ENCODE measurements at places on chromosomes 11 and 22.

GRCh38 chr11:28457481-28458065, 349.4 kb downstream of the METTL15 start:
- no peak for DNase-seq

- DNase-seq, result no peak
Measured at GRCh38 chr11:62504158-62504973, 42.2 kb downstream of the AHNAK start.

DNA sequence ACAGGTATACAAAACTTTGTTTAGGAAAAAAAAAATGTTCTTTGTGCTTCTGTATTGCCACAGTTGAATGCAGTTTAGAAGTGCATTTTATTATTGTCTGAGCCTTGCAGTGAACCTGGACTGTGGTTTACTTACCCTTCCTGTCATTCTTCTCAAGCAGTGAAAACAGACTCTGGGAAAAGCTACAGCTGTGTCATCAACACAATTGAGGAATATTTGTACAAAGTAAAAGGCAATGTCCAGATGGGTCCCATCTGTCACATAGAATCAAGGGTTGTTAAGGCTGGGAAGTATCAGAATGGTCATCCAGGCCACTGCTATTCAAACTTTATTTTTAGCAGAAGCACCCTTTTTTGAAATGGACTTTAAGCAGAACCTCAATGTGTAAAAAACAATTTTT, 73.3 kb downstream of the TRIM44 start:
- DNase-seq, result no peak

GRCh38 chr11:126111458-126112116, 48.9 kb upstream of the CDON start:
- DNase-seq, result no peak

DNA sequence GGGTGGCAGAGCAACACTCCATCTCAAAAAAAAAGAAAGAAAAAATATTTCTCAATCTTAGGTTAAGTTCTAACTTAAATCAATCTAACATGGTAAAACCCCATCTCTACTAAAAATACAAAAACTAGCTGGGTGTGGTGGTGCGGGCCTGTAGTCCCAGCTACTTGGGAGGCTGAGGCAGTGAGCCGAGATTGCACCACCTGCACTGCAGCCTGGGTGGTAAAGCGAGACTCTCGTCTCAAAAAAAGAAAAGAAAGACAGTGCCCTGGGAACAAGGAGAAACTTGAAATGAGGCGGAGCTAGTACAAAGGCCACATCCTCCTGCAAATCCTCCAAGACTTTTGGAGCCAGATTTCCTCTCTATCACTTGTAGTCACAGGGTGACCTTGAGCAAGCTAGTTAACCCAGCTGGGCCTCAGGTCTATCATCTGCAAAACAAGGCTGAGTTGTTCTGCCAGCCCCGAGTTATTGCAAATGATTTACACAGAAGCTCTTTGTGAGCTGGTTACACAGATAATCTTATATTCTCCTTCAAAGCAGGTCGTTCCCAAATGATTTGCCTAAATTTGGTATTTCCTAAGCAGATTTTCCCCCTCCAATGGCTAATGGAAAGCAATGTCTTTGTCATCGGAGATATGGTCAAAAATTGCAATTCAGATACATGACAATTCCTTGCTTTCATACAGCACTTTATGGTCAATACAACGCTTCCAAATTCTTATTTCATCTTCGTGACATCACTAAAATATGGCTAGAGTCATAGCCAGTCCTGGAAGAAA, 1.9 kb downstream of the ANKRD54 start:
- DNase-seq, result no peak

DNA sequence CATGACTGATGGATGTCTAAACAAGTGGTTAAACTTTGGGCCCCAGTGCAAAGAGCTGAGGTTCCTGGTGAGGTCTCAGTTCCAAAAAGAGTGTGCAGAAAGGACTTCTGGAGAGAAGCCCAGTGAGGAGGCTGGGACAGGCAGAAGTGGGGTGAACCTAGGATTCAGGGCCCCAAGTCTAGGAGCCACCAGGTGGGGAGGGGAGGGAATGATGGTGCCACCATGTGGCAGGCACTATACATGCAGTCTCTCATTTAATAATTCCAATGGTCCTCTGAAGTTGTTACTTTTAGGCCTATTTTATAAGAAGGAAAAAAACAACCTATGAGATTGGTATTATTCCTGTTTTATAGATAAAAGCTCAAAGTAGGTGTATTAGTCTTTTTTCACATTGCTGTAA, 102.0 kb downstream of the INSC start:
- DNase-seq, result no peak

GRCh38 chr11:63489879-63490278, 1.1 kb downstream of the PLAAT5 start:
- DNase-seq, result no peak

GRCh38 chr11:34773826-34774225, 142.4 kb downstream of the APIP start:
- no peak for DNase-seq

DNA sequence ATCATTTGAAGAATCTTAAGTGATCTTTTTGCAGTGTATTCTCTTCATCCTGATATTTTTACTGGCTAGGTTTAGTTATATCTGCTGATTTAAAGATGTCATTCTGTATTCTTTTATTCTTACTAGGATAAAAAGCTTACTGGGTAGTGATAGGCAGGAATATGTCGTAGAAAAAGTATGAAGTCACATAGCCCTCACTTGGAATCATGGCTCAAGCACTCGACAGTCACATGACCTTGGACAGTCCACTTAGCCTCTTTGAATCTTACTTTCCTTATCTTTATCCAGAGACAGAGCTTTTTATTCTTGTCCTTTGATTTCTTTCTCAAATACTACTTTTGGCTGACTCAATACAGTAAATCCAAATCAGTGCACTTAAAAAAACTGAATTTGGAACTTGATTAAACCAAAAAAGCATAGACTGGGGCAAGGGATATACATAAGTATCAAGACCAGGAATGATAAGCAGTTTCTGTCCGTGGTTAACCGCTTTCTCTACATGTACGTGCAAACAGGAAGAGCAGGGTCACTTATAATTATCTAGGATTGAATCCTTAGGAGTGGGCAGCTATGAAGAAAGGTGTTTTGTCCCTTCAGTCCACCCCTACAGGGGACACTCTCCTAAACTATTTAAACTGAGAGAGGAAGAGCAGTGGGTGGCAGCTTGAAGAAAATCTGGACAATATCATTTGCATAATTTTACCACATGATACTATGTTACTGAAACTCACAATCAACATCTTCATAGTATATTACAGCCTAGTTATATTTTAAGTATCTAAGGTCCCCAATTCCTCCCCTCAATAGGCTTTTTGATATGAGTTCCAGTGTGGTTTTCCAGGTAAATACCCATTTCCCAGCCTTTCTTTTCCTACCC, 8.0 kb downstream of the MMP7 start:
- DNase-seq, result no peak

DNA sequence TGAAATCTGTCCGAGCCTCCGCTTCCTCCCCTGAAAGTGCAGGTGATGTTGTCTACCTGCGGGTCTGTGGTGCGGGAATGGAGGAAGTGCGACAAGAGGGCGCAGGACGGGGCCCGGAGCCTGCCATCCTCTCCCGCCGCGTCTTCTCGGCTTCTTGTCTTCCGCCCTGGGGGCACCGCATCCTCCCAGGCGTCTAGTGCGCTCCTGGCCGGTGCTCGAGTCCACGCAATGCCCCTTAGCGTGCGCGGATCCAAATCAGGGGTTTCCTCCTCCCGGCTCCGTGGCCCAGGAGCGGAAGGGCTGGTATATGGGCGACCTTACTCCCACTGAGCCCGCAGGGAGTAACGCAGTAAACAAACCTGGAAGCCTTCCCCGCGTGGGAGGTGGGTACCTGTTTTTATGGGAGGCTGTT, 405 bp downstream of the SFI1 start:
- DNase-seq, result peak; percentile 27

DNA sequence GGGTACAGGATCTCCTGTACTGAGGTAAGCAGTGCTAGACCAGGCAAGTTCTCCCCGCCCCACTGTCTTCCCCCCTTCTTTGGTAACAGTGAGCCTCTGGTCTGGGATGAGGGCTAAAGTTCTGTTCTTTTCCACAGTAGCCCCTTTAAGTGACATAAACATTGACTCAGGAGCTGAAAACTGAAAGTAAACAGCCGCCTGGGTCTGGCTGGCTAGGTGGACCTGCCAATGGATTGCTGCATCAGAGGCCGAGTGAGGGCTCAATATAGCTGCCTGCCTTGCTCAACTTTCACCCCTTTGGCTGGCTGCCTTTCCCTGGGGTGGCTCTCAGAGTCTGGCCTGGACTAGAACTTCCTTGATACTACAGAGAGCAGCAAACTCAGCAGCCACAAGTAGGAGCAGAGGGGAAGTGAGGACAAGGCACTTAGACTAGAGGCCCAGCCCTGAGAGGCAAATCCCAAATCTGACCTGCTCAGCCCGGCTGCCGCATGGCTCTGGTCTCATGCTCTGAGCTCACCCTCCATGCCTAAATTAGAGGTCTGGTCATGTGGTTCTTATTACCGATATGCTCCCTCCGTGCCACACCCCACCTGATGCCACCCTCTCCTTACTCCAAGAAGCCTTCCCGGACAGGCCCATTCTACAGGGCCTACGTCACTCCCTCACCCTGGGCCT, 9.6 kb upstream of the UCP3 start:
- no peak for DNase-seq

- no peak for DNase-seq
Measured at GRCh38 chr11:63858628-63859550, 20.0 kb downstream of the MARK2 start.

DNA sequence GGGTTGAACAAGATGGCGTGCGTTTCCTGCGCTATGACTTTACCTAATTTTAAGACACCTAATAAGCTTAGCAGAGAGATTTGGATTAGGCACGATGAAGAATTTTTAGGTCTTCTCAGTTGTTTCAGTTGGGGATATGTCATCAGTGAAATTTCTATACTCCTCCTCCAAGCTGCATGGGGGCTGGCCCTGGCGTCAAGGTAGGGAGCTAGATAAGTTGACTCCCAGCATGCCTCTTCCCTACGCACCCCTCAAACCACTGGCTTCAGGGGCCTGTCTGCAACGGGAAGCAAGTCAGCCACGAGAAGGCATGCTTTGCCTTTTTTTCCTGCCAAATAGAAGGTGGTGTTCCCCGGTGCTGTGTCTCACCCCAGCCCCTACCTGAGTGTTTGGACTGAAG, 13.3 kb downstream of the DGAT2 start:
- no peak for DNase-seq

DNA sequence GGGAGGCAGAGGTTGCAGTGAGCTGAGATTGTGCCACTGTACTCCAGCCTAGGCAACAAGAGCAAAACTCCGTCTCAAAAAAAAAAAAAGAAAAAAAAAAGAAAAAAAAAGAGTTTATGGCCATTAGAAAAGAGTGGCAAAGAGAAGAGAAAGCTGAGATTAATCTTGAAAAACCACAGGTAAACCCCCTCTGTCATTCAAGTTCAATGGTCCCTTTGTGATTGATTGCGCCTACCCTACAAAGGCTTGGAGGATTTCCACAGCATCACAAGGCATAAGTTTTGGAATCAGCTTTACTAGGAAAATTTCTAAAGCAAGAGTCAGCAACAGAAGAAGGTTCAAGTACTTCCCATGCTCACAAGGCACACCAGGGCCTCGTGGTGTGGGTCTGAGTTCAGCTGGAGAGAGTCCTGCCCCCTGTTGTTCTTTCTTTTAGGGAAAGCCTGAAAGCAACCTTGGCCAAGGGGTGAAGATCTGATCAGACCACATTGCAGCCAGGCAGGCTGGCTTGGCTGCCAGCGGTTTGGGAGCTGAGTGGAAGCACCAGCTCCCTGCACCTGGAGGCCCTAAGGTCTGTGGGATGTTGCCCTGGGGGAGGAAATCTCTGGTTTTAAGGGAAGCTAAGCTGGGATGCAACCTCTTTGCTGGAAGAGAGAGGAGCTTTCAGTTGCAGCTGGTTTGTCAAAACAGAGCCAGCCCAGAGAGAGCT, 41.8 kb downstream of the SLN start:
- no peak for DNase-seq

Data from activated CD8-positive, alpha-beta memory T cell treated with anti-CD3 and anti-CD28 coated beads for 1 hour (primary cell).